Upper lobe of right lung (tissue), 1 donor: ENCODE measurements at places on chromosomes 11 and 22. TPM values are rescaled to one million over a fixed set of nuclear protein-coding genes. Genes with fewer than 3 reads are reported as not detected.

DNA sequence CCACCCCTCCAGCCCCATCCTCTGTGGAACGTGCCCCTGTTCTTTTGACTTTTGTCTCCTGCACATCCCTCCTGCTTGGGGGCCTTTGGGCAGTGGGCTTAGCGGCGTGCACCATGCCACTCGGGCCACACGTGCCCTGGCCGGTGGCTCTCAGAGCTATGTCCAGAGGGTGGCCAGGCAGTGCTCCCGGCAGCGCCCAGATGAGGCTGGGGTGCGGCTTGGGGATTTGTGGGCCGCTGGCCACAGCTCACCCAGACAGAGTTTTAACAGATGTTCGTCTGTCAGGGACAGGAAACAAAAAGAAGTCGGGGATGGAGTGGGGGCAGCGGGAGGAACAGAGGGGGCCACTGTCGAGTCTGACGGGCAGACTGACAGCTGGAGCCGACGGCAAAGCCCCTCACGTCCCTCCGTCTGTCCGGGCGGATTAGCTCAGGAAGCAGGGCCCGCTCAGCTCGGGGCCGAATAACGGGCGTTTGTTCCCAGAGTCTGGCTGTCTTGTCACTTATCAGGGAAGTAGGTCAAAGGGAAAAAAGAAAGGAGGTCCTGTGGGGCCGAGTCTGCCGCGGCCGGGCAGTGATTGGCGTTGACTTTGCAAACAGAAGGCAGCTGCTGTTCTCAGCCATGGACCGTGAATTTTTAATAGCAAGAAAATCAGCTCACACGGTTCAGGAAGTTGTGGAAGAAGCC is 61.6 kb downstream of the LRP5 start:
- no peak for DNase-seq
- no peak overlapping the region for H3K4me3 ChIP-seq
- peaks cover 62% of the 10 kb centered on the region for H3K4me1 ChIP-seq
- H3K27me3 ChIP-seq, result no peaks in the 10 kb centered on the region

GRCh38 chr11:64204080-64204440 is 2.5 kb upstream of the FERMT3 start:
- peaks cover 47% of the 10 kb centered on the region for H3K4me1 ChIP-seq
- DNase-seq, result no peak
- H3K27ac ChIP-seq, result no peak overlapping the region
- H3K4me3 ChIP-seq, result no peak overlapping the region
- H3K27me3 ChIP-seq, result no peaks in the 10 kb centered on the region
- peaks cover 53% of the 10 kb centered on the region for H3K36me3 ChIP-seq

DNA sequence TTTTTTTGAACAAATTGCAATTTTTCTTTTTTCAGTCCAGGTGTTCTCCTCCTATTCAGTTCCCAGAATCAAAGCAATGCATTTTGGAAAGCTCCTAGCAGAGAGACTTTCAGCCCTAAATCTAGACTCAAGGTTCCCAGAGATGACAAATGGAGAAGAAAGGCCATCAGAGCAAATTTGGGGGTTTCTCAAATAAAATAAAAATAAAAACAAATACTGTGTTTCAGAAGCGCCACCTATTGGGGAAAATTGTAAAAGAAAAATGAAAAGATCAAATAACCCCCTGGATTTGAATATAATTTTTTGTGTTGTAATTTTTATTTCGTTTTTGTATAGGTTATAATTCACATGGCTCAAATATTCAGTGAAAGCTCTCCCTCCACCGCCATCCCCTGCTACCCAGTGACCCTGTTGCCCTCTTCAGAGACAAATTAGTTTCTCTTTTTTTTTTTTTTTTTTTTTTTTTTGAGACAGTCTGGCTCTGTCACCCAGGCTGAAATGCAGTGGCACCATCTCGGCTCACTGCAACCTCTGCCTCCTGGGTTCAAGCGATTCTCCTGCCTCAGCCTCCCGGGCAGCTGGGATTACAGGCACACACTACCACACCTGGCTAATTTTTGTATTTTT is 6.2 kb upstream of the UBE4A start:
- no peaks in the 10 kb centered on the region for H3K36me3 ChIP-seq
- no peaks in the 10 kb centered on the region for H3K27me3 ChIP-seq
- no peaks in the 10 kb centered on the region for H3K4me1 ChIP-seq
- H3K27ac ChIP-seq, result no peak overlapping the region
- no peak for DNase-seq
- no peak overlapping the region for H3K4me3 ChIP-seq

DNA sequence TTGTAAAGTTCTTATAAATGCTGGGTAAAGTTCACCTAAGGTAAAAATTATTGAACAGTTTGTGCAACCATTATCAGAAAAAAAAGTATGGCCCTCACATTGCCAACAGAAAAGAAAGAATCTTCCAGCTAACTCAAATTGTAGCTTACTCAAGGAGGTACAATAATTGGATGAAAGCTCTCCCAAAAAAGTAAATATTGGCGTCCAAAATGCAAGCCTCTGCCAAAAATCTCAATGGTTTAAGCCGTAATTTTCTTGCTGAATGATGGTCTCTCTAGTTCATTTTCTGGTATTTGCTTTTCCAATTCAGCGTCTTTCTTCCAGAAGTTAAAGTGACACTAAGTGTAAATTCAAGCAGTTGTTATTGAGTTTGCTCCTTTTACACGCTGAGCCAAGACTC is 727.3 kb downstream of the LRRC4C start:
- H3K27ac ChIP-seq, result no peak overlapping the region
- H3K4me3 ChIP-seq, result no peak overlapping the region
- no peaks in the 10 kb centered on the region for H3K36me3 ChIP-seq
- DNase-seq, result no peak
- no peaks in the 10 kb centered on the region for H3K27me3 ChIP-seq

DNA sequence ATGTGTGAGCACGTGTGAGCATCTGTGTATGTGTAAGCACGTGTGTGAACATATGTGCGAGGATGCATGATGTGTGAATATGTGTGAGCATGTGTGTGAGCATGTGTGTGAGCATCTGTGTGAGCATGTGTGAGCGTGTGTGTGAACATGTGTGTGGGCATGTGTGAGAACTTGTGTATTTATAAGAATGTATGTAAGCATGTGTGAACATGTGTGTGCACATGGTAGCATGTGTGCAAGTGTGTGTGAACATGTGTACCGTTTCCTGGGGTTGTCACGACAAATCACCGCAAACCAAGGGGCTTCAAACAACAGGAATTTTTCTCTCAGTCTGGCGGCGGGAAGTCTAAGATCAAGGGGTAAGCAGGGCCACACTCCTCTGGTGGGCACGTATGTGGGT is 238.3 kb downstream of the CTTN start:
- no peaks in the 10 kb centered on the region for H3K4me1 ChIP-seq
- no peak for DNase-seq
- no peaks in the 10 kb centered on the region for H3K36me3 ChIP-seq

DNA sequence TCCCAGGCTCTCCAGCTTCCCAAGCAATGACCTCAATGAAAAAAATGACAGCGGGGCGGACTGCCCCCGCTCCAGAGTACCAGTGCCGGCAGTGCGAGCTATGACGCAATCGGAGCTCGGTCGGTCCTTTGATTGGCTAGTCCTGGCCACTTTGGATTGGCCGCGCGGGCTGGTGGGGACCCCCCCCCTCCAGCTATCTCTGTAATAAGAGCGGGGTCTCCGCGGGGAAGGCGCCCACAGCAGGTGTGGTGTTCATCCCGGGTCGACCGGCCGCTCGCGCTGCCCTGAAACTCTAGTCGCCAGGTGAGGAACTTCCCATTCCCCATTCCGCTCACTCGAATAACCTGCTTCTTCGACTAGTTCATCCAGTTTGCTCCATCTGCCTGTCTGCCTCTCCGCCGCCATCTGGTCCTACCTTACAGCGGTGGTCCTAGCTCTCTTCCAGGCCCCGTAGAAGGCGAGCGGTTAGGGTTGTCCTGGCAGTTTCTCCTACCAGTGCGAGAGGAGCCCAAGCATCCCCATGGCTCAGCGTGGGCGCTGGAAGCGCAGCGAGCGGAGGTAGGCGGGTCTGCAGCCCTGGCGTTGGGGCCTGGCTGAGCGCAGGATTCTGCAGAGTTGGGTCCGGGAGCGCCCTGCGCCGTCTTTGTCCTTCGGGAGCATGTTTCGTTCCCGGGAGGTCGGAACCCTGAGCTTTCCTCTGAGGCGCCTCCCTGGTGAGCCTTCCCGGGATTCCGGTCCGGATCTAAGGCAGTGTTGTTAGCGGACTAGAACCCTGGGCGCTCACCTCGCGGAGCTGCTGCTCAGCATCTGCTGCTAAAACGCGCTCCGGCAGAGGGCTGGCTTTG is at the start of gene CALCB:
TSS of gene CALCB (plus strand) at position 233 of the 845 bp plus-strand sequence. CDS start 1,126 bp downstream, outside the sequence.
- peaks cover 13% of the 10 kb centered on the region for H3K4me1 ChIP-seq
- H3K4me3 ChIP-seq, result peak within 1 kb of the TSS; percentile 22
- H3K27ac ChIP-seq, result no peak within 1 kb of the TSS
- no peaks in the 10 kb centered on the region for H3K36me3 ChIP-seq
- DNase-seq, result no peak

DNA sequence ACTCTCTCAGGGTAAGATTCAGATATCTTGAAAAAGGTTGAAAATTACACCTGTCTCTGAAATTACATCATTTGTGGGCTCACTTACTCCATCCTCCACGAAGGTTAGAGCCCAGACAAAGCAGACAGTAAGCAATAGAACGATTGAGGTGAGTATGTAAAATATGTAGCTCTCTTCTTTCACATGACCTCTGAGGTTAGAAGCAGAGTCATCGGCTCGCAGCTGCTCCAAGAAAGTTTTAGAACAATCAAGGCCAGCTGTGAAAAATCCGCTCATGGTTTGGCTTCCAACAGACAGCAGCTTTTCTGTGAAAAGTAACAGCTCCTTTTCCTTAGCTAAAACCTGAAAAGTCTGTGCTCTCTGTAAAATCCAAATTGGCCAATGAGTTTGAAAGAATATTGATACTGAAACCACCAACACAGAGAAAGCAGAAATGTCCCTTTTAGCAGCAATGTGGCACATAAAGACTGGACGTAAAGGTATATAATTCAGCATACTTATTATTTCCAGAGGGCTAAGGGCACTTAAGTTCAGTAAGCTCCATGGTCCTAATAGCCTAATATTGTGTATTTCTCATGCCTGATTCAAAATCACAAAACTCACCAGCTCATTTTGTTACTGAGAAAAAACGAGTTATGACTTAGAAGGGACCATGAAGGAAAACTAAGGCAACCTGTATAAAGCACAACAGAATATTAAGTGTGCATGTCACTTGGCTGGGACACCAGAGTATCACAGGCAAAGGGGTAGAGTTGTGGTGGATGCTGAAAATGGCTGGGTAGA is 78.2 kb downstream of the FAM76B start:
- H3K4me1 ChIP-seq, result no peaks in the 10 kb centered on the region
- no peak for DNase-seq
- H3K27ac ChIP-seq, result no peak overlapping the region
- no peak overlapping the region for H3K4me3 ChIP-seq
- no peaks in the 10 kb centered on the region for H3K36me3 ChIP-seq

GRCh38 chr11:77174559-77174958 is 46.5 kb downstream of the MYO7A start:
- H3K36me3 ChIP-seq, result no peaks in the 10 kb centered on the region
- no peak overlapping the region for H3K27ac ChIP-seq
- H3K27me3 ChIP-seq, result no peaks in the 10 kb centered on the region
- no peak overlapping the region for H3K4me3 ChIP-seq

DNA sequence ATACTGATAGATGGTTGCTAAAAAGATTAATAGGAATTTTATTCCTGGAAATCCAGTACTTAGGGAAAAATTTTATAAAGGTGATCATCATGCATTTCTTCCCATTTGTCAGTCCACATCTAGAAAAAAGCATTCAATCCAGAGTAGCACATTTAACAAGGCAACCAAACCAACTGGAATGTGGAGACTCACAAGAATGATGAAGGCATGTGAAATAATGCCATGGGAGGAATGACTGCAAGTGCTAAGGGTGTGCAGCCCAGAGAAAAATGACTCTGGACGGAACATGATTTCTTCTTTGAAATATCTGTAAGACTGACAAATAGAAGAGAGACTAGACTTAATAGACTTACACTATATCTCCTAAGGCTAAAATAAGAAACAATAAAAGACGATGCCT is 33.8 kb downstream of the BLID start:
- no peaks in the 10 kb centered on the region for H3K4me1 ChIP-seq
- no peak for DNase-seq
- no peak overlapping the region for H3K27ac ChIP-seq
- H3K36me3 ChIP-seq, result no peaks in the 10 kb centered on the region
- no peaks in the 10 kb centered on the region for H3K27me3 ChIP-seq
- H3K4me3 ChIP-seq, result no peak overlapping the region

DNA sequence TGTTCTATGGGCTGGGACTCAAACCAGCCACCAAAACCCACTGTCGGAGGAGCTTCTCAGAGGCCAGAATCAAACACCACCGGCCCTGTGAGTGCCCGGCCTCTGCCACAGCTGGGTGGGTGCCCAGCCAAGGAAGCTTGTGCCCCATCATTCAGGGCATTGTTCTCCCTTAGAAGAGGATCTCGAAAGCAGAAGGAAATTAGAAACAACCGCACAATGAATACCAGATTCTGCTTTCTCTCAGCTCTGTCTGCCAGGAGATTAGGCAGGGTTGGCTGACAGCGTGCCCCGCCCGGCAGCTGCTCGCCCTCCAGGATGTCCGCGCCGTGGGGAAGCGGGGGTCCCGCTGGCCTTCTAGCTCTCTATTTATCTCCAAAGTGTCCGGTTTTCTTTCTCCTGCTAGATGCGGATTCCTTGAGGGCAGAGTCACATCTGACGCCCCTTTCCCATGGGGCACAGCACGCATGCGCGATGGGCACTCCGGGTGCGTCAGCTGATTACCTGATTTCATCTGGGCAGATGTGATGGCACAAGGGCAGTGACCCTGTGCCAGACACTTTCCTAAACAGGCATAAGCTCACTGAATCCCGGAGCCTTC is 25.5 kb downstream of the SCGB1A1 start:
- peak overlapping the region; percentile 50 for H3K4me3 ChIP-seq
- H3K36me3 ChIP-seq, result no peaks in the 10 kb centered on the region
- DNase-seq, result peak; percentile 83
- H3K4me1 ChIP-seq, result peaks cover 42% of the 10 kb centered on the region
- peak overlapping the region; percentile 87 for H3K27ac ChIP-seq

DNA sequence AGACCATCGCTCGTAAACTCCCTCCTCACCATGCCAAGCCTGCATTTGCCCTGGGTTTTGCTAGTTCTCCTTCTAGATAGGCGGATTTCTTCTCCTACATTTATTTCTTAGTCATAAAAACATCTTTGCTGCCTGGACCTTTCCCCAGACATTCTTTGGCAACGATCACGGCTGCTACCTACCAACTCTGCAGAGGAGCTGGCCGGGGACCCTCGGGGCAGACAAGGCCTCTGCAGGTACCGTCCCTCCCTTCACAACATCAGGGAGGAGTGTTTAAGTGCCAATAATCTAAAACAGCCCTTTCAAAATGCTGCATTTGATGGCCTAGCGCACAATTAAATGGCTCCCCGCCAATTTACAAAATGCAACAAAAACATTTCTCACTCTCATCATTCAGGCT is 34.4 kb downstream of the BRD1 start:
- no peak for DNase-seq
- H3K4me3 ChIP-seq, result no peak overlapping the region
- H3K36me3 ChIP-seq, result peaks cover 68% of the 10 kb centered on the region
- H3K27me3 ChIP-seq, result no peaks in the 10 kb centered on the region
- H3K27ac ChIP-seq, result no peak overlapping the region

- H3K36me3 ChIP-seq, result no peaks in the 10 kb centered on the region
- DNase-seq, result no peak
- peaks cover 15% of the 10 kb centered on the region for H3K4me1 ChIP-seq
- H3K27ac ChIP-seq, result peak overlapping the region; percentile 80
Measured at GRCh38 chr11:130523609-130524008, 75.2 kb downstream of the ADAMTS15 start.

PRODH gene
- total RNA-seq, result 60.9 TPM

MPZL2 gene
- 119 TPM for total RNA-seq

PRSS23 gene
- 100 TPM for total RNA-seq

EXPH5 gene
- total RNA-seq, result 30.8 TPM

UBQLNL gene
- 0.72 TPM for total RNA-seq
